Fibroblast of upper back skin (primary cell): ENCODE measurements at places on chromosomes 11 and 22.

GRCh38 chr11:65435411-65435931 is 12.9 kb downstream of the NEAT1 start:
- DNase-seq, result no peak

GRCh38 chr11:82929121-82929520 is 27.6 kb downstream of the DDIAS start:
- DNase-seq, result no peak

DNA sequence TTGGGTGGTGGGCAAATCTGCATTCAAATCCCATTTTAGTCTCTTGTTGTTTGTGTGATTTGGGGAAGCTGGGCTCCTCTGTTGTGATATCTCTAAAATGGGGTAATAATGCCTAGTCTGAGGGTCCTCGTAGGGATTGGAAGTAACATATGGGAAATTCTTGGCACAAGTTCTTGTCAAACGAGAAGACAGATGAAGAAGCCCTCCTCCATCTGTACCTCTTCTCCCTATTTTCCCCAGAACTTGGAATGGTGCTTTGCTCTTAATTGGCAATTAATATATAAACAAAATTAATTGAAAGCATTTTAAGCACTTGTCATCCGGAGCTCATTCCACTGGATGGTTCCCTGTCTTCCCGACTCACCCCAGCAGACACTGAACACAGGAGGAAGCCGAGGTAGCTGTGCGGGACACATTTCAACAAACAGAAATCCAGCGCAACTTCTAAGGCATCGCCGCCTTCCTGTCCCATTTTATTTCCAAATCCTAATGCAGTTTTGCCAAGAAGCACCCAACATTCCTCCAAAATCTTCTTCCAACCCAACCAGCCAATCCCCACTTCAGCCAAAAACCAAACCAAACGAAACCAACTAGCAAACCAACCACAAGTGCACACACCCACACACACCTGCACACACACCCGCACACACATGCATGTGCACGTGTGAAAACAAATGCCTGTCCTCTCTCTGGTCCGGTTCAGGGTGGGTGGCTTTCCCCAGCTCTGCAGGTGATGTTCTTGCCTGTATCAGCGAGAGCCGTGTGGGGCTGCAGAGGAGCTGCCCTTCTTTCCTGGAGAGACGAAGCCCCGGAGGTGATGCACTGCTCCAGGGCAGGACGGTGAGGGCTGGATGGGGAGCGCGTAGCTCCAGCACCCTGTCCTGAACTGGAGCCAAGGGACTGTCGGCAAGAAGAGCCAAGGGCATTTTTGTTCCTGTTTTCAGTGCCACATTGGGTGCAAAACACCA is 100.8 kb upstream of the B3GAT1 start:
- DNase-seq, result no peak

DNA sequence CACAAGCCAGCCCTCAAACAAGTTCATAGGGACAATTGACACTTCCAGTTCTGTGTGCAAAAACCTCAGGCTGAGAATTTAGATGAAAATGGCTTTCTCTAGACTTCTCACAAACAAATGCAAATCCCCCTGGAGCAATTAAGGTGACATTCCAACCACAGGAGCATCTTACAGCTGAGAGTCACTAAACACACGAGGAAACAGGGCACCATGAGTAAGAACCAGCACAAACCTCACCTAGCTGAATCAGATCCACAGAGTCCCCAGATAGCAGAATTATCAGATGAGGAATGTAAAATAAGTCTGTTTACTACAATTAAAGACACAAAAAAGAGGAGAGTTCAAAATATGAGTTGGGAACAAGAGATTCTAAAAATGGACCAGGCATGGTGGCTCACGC is 51.5 kb downstream of the RTL6 start:
- DNase-seq, result no peak

- no peak for DNase-seq
Observed at GRCh38 chr11:47387944-47388696, 9.8 kb upstream of the SPI1 start.

- no peak for DNase-seq
Observed at GRCh38 chr11:34826384-34826726, 89.8 kb downstream of the APIP start.

- peak; percentile 46 for DNase-seq
Observed at GRCh38 chr11:44775366-44775984, 48.7 kb downstream of the TSPAN18 start.

DNA sequence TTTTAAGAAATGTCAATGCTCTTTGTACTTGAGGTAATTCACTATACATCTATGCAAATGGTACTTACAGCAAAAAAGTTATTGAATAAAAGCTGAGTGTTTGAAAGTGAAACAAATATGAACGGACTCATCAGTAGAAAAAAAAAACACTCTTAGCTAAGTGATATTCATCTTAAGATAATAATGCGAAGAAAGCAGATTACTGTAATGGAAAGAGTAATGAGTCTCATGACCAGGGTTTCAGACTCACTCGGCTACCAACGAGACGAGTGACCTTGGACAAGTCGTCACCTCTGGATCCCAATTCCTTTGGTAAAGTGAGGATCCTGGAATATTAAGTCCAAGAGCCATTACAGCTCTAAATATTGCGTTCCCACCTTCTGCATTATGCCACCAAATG is 57.0 kb downstream of the PACSIN2 start:
- DNase-seq, result no peak

DNA sequence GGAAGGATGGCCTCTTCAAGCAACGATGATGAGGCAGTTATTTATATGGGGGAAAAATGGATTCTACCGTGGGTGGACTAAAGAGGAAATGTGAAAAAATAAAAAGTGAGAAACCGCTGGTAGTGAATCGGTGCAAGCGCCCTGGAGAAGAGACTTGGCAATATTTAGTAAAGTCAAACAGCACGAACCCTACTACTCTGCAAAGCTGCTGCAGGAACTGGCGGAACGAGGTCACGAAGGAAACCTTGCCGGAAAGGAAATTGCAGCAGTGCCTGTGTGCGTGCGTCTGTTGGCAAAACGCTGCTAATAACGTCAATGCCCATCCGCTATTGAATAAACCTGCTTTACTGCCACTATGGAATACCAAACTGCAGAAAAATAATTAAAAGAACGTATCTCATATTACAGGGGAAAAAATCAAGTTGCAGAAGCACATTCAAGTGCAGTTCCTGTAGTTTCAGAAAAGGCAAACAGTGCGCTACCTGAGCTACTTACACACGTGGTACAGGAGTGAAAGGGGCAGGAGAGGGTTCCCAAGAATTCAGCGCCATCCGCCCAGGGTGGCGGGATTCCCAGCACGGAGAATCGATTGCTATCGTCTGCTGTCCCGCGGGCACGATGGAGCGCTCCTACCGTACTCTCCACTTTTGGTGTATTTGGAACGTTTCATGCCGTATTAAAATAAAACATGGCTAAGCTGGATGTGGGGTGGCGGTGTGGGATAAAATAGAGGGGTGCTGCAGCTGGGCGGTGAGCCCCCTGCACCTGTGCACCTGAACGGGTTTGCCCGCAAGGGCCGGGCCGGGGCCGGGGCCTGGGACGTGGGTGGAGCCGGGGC is 585 bp upstream of the NADSYN1 start:
- DNase-seq, result no peak

DNA sequence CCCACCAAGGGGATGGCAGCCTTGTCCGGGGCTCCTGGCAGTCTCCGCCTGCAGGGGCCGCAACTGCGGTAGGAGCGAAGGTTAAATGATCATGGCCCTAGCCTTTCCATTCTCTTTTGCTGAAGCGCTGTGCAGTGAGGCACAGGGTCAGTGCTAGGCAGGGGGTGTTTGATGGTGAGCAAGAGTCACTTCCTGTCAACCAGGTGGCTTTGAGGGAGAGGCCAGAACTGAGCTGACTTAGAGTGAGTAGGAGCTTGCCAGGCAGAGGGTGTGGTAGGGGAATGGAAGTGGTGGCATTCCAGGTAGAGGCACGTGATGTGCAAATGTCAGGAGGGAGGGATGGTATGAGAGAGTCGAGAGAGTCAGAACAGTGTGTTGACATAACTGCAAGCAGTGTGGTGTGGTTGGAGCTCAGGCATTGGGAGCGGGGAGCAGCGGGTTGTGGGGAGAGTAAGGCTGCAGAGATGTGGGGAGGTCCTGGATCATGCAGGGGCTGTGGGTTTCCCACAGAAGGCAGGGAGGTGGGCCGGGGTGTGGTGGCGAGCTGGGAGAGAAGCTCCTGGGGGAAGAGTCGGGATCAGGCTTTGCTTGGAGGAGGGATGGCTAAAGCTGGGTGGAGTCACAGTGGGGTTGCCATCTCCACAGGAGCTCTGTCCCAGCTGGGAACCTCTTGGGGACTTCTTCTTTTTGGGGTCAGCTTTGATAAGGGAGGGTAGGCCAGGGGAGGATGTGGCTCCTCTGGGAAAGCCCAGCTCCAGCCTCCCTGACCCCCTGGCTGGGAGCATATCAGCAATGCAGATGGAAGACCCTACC is 33.3 kb downstream of the AMPD3 start:
- no peak for DNase-seq

- peak; percentile 76 for DNase-seq
Observed at GRCh38 chr11:121645596-121645995, 192.8 kb upstream of the SORL1-AS1 start.

GRCh38 chr11:14356342-14356741 is 2.6 kb downstream of the RRAS2 start:
- DNase-seq, result no peak

- no peak for DNase-seq
Observed at GRCh38 chr11:126363706-126364248, 8.3 kb downstream of the ST3GAL4 start.

DNA sequence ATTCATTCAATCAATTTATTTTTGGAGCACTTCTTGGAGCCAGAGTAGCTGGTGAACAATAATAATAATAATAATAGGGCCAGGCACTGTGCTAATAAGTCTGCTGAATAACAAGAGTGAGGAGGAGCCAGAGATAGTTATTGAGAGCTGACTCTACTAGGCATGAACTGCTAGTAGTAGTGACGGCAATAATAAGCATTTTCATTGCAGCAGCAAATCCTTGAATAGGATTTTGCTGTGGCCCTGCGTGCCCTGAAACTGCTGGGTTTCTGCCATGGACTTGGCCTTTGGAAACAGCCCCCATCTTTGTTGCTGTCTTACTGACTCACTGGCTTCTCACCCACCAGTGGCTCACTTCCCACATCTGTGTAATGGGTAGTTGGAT is 545.9 kb downstream of the MIAT start:
- no peak for DNase-seq

DNA sequence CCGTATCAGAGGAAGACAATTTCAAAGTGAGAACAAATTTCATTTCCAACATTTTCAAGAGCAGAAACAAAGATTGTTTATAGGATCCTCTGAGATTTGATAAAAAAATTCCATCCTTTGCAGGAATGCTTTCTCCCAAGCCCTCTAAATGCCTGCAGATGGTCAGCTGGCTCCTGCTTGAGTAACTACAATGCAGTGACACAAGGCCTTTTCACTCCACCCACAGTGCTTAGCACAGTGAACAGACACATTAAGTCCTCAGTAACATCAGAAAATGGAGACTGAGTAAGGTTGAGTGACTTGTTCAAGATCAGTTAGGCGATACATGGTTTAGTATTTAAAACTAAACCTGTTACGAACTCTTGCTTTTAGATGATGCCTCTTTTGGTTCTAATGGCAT is 527.1 kb upstream of the CCDC90B start:
- DNase-seq, result no peak

- DNase-seq, result no peak
Observed at GRCh38 chr11:119361941-119362725, 15.6 kb upstream of the MFRP start.

- DNase-seq, result peak; percentile 43
Observed at GRCh38 chr11:14418801-14419417, 59.9 kb upstream of the RRAS2 start.

DNA sequence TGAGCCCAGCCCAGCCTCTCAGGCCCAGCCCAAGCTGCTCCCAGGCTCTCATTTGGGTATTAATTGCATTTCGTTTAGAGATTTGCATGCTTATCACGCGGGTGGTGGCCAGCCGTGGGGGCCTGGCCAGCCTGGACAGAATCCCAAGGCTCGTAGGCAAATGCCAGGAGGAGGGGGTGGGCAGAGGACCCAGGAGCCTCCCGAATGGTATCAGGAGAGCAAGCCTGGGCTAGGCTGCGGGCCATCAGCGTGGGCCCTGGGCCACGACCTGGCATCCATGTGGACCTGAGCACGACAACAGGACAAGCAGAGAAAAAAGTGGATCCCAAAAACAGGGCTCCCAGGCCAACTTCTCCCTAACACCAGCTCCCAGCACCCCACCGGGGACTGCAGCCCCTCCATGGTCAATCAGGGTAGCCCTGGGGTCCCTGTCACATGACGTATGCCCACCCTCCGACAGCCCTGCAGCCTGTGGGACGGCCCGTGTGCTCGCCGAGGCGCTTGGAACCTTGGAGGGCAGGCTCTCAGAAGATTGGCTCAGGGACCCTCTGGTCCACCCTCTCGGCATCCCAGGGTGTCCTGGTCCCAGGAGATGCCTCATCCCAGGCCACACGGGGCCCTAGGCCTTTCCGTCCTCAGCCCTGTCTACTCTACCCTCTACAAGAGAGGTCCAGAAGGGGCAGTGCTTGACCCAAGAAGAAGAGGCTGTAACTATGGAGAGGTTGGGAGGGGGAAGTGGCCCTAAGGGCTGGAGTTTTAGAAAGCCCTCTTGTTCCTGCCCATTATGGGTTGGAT is 8.8 kb downstream of the ASCL2 start:
- DNase-seq, result no peak

DNA sequence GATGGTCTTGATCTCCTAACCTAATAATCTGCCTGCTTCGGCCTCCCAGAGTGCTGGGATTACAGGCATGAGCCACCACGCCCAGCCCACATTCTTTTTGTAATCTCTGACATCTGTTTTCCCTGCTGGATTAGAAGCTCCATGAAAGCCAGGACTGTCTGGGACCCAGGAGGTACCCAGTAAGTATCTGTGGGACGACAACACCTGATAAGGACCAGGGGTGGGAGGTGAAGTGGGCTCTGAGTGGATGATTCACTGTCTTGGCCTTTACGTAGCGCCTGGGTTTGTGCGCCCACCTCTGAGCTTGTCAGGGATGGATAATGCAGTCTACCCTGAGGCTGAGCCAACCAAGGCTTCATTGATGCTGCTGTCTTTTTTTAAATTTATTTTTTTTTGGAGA is 118.8 kb downstream of the ABTB2 start:
- DNase-seq, result no peak

DNA sequence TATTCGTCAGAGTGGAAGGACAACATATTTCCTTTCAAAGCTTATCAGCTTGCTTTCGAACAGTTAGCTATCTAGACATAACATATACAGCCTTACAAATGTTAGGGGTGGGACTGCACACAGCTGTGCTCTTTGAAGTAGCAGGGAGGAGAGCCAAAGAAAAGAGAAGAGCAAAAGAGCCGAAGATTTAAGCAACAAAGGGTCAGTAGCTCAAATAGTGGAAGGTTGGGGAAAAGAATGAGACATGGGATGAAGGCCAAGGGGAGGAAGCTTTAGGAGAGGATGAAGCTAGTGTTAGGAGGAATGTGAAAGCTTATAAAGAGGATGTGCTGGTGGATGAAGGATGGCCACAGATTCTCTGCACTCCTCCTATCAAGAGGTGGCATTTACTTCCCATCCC is 31.8 kb upstream of the IGSF22 start:
- no peak for DNase-seq

GRCh38 chr22:47188261-47189055 is 426.0 kb downstream of the TBC1D22A start:
- no peak for DNase-seq

- no peak for DNase-seq
Observed at GRCh38 chr11:69386594-69387408, 92.8 kb downstream of the MYEOV start.
